Activated naive CD8-positive, alpha-beta T cell treated with anti-CD3 and anti-CD28 coated beads, Interleukin-2, amount 10 ng/mL, durations not matched to agents 7 days and 5 days (primary cell): ENCODE measurements at places on chromosomes 4 and X.

GRCh38 chr4:26178854-26179253, 142.0 kb upstream of the RBPJ start:
- no peak for DNase-seq

DNA sequence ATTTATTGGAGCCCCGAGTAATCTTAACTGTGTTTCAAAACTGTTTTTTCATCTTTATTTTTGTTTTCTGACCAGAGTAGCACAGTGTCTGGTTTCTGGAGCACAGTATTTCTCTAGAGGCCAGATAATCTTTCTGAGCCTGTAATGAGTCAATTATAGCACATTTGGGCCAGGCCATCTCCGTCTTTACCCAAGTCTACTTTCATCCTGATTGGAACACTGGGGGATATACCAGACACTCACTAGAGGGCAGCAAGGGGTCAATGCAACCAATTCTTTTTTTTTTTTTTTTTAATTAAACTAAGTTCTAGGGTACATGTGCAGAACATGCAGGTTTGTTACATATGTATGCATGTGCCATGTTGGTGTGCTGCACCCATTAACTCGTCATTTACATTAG, 282.0 kb downstream of the ARHGAP24 start:
- no peak for DNase-seq

DNA sequence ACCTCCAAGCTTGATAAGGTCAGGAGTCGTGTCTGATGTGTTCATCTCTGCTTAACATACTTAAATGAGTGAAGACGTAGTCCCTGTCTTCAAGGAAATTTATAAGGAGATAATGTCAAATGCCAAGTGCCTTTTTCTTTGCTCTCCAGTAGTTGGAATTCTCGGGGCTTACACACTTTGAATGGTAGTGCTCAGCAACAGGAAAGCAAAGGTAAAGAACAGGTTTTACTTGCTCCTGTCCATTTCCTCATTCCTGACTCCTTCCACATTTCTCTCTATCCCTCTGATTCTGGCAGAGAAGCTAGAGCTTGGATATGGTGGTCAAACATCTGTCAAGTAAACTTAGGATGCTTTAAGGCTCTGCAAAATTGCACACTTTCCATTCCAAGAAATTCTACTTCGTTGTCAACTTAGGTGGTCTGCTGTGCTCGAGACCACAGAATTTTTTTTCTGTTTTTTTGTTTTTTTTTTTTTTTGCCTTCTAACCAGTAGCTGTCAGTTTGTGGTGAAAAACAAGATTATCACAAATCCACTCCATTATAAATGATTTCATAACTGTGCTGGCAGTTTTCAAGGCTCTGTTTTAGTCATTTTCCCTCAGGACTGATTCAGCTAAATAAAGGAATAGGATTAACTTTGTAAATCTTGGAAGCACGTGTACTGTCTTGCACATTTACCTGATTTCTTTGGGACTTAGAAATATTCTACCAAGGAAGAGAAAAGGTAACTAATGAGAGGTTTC, 180.8 kb upstream of the ANXA3 start:
- DNase-seq = no peak

GRCh38 chr4:187814737-187815465, 180.7 kb upstream of the ZFP42 start:
- DNase-seq = no peak

- DNase-seq = no peak
These were observed 508.8 kb downstream of the ANKRD50 start for GRCh38 chr4:124203613-124204238.

GRCh38 chr4:89048906-89049601, 7.9 kb downstream of the FAM13A start:
- no peak for DNase-seq

- no peak for DNase-seq
These were observed 171.4 kb downstream of the AASDH start for GRCh38 chr4:56215901-56216300.
